ENCODE measurements at places on chromosomes 12 and 14.
A peak's percentile ranks its signal among the peaks of the same experiment; 100 is the strongest.

- no peak for DNase-seq
These were observed 140.2 kb downstream of the BCL11B start for GRCh38 chr14:99131632-99132271.

DNA sequence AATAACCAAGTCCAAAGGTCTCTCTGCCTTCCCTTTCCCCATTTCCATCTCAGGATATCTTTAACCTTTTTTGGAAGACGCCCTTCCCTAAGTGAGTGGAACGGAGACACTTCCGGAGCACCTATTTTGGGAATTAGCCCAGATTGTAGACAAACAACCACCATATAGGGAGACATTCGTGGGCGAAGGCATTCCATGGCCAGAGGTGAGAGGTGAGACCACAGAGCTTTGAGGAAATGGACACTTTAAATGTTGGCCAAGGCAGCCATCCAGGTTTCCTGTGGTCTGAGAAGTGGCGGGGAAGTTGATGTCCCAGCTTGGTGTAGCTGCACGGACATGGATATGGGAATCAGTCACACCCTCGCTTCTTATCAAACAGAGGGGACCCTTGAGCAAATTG, 69.4 kb upstream of the BDKRB2 start:
- DNase-seq = no peak

DNA sequence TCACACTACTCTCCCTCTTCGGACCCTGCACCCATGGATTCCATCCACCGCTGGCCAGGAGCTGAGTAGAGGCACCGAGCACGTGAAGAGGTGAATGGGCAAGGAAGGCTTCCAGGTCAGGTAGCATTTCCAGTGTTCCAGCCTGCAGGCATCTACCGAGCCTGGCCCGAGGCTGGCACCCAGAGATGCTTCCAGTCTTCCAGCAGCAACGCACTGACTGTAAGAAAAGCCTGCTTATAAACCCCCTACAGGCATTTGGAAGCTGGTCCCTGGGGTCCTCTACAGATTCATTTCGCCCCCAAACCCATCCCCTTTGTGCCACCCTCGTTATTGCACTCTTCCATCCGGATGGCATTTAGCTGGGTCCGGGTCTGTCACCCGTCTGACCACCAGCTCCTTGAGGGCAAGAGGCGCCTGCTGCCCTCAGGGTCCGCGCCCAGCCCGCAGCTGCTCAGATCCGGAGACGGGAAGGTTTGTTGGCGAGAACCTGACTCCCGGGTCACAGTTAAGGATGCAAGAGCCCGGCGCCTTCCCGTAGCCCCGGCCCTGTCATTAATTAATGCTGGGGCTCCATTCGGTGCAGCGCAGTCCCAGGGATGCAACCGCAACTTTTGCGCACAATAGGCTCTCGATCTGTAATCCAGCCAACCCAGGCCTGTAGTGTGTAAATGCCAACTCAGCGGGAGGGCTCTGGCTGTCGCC, 614 bp upstream of the MARK3 start:
- no peak for DNase-seq

GRCh38 chr12:132218527-132218875, 74.2 kb downstream of the NOC4L start:
- DNase-seq = no peak

GRCh38 chr12:3809357-3810015, 56.6 kb upstream of the CRACR2A start:
- DNase-seq = no peak

GRCh38 chr14:82710267-82710841, 1176.7 kb upstream of the SEL1L start:
- peak; percentile 47 for DNase-seq

- no peak for DNase-seq
These were observed 16.8 kb downstream of the ATP5MC2 start for GRCh38 chr12:53659011-53659551.

DNA sequence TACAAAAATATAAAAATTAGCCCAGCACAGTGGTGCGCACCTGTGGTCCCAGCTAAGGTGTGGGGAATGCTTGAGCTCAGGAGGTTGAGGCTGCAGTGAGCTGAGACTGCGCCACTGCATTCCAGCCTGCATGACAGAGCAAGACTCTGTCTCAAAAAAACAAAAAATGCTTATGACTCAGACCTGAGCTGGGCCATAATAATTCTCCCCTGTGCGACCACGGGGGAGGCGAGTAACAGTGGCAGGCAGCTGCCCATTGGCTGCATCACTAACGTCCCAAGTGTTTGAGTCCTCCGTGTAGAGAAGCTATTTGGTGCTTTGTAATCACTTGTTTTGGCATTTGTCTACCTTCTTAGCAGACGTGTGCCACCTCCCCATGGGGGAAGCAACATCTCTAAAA, 24.9 kb downstream of the PSMC1 start:
- peak; percentile 72 for DNase-seq

GRCh38 chr12:130948136-130948535, 5.6 kb upstream of the ADGRD1 start:
- no peak for DNase-seq
